Uterine smooth muscle cell (primary cell): ENCODE measurements at places on chromosomes 4 and X. TPM values are rescaled to one million over a fixed set of nuclear protein-coding genes. Genes with fewer than 3 reads are reported as not detected.

DUSP21 gene
- total RNA-seq: not detected in 2 replicates

CT55 gene
- 0.25 TPM in 1 of 2 replicates, not detected in the other for total RNA-seq

IQCM gene
- 0.11 TPM in 1 of 2 replicates, not detected in the other for total RNA-seq

PHKA1 gene
- total RNA-seq: 10.1 and 15.7 TPM in 2 replicates

FGD1 gene
- total RNA-seq: 6.5 and 7.0 TPM in 2 replicates

DMP1 gene
- not detected in 2 replicates for total RNA-seq
